ENCODE measurements at places on chromosomes 3 and 15.

DNA sequence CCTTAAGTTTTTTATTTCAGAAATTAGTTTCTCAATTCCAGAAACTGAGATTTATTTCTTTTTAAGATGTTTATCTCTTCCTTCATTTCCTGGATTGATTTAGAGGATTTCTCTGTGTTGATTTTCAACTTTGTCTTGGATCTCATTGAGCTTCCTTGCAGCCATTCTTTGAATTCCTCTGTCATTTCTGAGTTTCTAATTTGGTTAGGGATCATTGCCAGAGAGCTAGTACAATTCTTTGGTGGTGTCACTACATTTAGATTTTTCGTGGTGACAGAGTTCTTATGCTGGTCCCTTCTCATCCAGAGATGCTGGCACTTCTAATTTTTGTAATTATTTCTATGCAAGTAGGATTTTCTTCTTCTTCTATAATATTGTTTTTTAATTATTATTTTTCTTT lies 691.1 kb upstream of the NAALADL2 start:
- no peak for DNase-seq

DNA sequence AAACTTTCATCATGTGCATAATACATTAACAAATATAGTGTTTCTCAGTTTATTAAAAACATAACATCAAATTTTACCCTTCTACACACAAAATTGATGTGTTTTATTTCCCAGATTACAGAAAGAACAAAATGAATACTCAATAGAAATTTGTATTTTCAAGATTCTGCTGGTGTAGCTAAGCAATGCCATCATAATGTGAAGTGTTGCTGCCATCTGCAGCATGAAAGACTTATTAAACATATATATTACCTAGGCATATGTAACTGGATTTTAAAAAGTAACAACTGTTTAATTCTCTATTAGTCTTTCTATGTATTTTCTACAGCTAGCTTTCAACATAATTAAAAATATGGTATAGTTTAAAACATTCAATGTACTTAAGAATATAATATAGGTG lies 27.5 kb downstream of the PLSCR5 start:
- DNase-seq: peak; percentile 43

DNA sequence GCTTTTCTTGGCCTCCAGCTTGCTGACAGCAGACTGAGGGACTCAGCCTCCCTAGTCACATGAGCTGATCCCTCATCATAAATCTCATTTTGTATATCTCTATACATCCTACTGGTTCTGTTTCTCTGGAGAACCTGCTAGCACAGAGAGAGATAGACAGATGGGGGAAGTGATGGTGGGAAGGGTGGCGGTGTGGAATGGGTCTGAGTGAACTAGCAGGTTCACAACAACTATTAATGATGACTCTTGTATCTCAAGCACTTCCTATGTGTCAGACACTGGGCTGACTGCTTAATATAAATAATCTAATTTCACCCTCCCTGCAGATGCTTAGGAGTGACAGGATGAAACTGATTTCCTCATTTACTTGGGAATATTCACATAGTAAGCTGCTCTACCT lies 106.9 kb upstream of the TLE3 start:
- no peak for DNase-seq

GRCh38 chr15:72271221-72271620 lies 1.1 kb downstream of the PARP6 start:
- no peak for DNase-seq

DNA sequence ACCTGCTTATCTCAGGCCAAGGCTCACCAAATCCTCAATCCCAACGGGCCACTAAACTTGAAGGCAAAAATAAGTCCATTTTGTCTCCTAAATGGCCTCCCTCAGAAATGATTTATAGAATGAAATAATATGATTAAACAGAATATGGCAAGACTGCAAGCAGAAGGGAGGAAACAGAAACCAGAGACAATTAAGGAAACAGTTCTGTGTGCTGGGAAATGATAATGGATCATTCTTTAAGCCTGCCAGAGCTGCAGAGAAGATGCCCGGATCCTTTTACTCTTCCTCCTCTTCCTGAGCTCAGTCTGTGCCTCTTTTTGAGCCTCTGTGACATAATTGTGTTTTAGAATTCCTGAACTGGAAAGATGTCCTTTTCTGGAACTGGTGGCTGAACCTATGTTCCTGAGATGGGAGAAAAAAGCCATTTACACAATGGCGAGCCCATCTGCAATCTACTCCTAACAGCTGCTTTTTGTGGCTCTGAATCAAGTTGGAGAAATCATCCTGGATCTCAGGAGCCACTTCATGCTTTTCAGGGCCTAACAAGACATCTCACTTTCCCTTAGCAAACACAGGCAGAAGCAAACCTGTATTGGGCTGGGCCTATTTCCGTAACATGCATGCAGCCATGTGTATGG lies 2.8 kb upstream of the ABHD2 start:
- DNase-seq: no peak
